T follicular helper cell (primary cell): ENCODE measurements at places on chromosomes 2 and 18.

DNA sequence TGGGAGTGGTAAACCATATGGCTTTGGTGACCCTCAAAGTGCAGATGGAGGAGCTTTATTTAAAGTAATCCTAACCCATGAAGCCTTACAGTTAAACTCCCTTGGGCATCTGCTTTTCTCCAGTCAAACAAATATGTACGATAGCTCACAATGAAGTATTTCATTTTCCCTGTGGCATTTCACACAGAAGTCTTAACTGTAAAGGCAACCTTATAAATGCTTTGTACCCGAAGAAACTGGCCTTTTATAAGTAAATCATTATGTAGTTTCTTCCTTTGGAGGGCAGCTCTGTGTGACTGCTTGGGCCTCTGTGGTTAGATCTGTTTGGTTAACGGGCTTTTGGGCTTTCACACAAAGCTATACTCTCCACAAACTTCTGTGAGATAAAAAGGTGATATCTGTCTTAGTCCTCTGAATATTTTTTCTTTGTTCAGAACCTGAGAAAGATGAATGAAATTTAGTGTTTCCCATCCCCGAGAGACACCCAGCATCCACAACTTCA is 46.6 kb downstream of the SCN1A start:
- DNase-seq: no peak

DNA sequence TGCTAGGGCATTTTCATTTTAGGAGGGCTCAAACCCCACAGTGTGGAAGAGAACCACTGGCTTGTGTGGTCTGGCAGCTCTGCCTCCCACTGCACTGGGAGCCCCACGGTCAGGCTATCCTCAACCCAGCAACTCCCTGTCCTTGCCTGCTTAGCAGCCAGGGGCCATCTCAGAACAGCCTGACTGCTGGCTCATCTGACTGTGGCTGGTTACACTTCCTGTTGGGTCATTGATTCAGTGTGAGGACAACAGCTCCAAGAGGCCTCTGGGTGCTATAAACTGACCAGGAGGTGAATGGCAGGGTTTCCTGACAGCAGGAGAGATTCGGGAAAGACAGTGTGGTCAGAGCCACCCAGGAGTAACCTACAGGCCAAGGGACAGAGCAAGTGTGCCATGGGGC is 40.1 kb downstream of the AMER3 start:
- DNase-seq: no peak

GRCh38 chr2:127535918-127536317 is 435 bp downstream of the MYO7B start:
- DNase-seq: no peak

DNA sequence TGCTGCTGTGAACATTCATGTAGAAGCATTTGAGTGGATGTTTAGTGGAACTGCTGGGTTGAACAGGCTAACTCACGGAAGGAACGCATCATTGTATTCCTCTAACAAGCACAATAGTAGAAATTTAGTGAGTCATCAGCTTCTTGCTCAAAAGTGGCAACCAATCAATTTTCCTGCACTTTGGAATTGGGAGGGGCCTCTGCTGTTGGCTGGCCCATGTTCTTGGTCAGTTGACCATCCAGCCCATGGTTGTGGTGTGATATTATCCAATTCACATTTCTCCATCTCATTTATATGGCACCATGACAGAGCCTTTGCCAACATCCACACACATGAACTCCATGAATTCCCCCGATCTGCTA is 95.0 kb downstream of the TNFRSF11A start:
- no peak for DNase-seq
